ENCODE measurements at places on chromosomes 6 and 20.

GRCh38 chr6:40972190-40972589, 66.8 kb downstream of the UNC5CL start:
- DNase-seq, result no peak

DNA sequence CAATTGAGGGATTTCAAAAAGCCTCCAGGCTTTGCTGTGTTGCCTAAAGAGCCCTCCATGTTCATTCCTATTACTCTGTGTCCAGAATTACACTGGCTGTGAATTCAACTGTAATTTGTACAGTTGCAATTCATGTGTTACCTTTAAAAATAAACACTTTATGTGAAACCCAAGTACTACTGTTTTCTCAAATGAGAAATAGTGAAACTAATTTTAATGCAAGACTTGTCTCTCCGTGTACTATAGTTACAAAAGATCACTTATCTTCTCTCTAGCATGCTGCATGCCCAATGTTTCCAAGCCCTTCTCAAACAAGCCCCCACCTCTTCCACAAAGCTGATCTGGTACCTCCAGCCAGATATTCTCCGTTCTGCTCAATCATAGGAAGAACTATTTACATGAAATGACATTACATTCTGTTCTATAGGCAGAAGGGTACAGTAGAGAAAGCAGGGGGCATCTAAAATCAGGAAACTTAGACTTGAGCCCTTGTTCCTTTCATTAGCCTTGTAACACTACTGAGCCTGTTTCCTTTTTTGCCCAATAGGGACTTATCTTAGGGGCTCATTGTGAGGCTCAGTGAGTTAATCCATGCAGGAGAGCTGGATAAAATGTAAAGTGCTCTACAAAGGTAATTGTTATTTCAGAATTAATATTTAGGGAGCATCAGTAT, 12.3 kb upstream of the COL9A1 start:
- no peak for DNase-seq

DNA sequence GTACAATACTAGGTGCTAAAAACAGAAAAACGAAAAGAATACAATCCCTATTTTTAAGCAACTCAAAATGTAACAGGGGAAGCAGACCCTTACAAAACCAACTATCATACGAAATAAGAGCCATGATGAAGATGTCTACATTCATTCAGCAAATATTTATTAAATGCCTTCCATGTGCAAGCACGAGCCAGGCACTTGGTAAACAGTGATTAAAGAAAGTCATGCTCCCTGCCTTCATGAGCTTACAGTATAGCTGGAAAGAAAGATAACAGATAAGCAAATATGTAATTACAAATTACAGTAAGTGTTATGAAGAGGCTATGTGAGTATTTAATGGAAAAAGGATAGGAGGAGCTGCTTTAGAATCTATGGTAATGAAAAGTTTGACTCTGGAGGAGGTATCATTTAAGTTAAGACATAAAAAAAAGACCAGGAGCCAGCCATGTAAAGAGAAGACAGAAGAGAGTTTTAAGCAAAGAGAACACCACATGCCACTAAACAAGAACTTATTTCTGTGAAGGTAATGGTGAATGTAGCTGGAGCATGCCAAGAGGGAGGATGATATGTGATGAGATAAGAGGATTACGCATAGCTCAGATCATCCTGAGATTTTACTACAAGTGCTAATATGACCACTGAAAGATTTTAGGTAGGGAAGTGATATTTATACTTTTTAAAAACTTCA, 19.3 kb upstream of the COX7A2 start:
- no peak for DNase-seq

- DNase-seq, result no peak
Measured at GRCh38 chr20:40991181-40991889, 37.3 kb upstream of the TOP1 start.

GRCh38 chr20:14414560-14414959, 77.1 kb upstream of the FLRT3 start:
- no peak for DNase-seq

DNA sequence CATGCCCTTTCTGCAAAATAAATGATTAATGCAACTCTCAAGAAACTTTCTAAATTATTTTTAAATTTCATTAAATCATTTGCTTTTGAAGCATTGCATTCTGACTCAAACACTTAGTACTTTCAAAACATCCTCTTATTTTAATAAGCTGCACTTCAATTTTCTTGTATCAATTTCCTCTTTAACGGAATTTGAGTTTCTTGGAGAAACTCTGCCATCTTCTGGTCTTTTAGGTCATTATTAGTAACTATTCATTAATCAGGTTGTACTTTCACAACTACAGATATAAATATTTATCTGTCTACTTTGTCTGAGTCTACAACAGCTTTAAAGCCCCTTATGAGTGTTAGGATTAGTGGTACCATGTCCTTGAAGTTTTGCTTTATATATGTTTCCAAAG, 30.2 kb downstream of the TMX4 start:
- no peak for DNase-seq
